ENCODE measurements at places on chromosomes 1 and 21.
A peak's percentile ranks its signal among the peaks of the same experiment; 100 is the strongest.

DNA sequence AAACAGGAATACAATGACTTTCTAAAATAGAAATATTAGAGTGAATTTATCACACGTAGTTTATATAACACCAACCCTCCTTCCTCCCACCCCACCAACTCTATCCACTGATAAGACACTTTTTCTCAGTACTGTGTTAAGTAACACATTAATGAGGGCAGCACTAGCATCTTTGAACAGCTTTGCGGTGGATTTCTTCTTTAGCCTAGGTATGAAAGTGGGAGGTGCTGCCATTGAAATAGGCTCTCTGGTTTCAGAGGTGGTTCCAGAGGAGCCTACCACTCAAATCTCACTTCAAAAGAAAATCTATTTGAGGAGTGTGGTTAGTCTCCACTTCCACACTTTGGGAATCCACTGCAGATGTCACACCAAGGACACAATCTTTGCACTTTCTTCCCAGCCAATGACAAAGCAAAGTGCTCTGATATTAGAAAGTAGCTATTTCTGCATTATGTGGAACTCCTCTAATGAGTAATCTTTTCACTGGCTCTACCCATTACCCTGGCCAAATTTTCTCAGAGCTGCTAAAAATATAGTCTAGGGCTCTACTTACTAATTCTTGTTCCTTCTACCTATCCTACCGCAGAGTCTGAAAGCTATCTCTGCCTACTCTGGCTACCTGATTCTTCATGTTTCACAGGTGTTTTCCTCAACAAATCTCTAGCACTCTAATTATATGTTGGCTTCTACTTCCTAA, 1667.8 kb downstream of the MRPL39 start:
- DNase-seq, result no peak

- DNase-seq, result no peak
These were observed 76.0 kb downstream of the DOP1B start for GRCh38 chr21:36232641-36233040.

GRCh38 chr1:46761740-46762139, 37.1 kb upstream of the CYP4B1 start:
- DNase-seq, result no peak

GRCh38 chr1:53783056-53783455, 44.1 kb upstream of the GLIS1 start:
- DNase-seq, result no peak

DNA sequence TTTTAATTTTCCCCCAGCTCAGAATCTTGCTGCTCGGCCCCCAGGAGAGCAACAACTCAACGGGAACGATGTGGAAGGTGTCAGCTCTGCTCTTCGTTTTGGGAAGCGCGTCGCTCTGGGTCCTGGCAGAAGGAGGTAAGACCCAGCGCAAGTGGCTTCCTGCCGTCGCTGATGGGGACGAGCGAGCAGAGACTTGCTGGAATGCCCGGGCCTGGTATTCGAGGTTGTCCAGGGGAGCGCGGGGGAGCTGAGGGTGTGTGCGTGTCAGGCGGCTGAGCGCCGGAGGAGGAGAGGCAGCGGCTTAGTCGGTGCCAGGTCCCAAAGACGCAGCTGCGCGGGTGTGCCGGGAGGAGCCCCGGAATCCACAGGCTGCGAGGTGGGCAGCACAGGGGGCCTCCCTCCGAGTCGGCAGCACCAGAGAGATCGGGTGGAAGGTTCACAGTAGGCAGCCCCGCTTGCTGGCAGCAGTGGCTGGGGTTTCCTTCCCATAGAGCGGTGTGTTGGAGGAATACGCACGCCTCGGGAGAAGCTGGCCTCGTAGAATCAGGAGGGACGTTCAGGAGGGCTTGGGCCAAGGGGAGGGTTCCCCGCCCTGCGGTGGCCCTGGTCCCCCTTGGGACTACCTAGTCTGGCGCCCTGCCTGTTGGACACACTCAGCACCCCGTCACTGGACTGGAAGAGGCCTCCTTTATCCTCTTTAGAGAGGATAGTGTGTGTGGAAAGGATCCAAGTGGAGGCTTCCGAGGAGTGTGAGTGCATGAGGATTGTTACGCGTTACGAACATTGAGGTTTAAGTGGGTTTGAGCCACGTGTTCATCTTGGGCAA, 547 bp downstream of the PDPN start:
- DNase-seq, result no peak

DNA sequence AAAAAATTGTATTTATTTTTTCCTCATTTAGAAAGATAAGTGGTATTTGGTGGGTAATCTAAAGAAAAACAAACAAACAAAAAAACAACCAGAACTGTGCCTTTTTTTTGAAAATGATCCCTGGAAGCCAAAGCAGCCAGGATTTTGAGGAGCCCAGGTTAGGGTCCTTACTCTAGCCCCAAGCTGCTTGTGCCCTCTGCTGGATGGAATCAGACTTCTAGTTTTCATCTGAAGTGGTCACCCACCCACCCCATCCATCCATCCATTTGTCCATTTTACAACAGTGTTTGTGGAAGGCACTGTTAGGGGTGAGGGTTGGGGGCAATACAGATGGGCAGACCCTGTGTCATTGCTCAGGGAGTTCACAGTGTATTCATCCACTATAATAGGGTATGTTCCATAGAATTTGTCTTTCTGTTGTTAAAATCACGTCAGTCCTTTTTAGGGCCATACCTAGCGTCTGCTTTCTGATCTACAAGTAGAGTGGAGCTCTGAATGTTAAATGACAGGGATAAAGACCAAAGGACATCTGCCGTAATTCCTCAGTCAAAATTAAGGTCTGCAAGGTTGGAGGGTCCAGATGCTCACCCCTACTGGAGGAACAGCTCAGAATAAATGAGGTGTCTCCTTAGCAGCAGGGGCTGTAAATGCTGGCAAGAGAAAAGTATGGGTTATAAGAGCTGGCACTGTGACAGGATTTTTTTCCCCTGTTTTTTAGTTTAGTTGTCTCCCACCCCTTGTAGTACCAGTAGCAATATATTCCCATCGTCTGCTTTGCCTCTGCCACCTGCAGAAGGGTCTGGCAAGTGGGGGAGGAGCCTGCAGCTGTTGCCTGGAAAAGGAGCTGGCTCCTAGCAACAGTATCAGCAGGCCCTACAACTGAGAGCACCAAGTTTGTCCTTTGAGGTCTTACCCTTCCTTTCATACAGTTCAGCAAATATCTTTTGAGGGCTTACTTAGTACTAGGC, 3.2 kb downstream of the LRRC42 start:
- peak; percentile 32 for DNase-seq

GRCh38 chr1:202193614-202194327, at the start of gene LGR6:
TSS of gene LGR6 (plus strand) at chr1:202193799. CDS start at chr1:202193990, 191 bp downstream.
- DNase-seq, result no peak

DNA sequence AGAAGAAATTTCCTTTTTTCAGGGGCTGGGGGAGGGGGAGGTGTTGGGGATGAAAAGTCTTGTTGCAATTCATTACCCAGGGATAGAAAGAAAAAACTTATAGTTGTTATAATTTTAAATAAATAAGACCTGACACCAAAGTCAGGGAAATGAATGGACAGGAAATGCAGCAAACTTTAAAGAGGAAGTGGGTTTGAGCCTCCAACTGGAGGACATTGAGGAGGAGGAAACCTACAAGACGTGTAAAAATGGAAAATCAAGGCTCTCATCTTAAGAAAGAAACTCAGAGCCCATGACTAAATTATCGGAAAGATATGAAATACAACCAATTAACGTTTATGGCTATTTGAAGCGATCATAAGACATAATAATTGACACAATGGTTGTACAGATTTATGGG, 54.4 kb downstream of the NIBAN1 start:
- DNase-seq, result no peak

DNA sequence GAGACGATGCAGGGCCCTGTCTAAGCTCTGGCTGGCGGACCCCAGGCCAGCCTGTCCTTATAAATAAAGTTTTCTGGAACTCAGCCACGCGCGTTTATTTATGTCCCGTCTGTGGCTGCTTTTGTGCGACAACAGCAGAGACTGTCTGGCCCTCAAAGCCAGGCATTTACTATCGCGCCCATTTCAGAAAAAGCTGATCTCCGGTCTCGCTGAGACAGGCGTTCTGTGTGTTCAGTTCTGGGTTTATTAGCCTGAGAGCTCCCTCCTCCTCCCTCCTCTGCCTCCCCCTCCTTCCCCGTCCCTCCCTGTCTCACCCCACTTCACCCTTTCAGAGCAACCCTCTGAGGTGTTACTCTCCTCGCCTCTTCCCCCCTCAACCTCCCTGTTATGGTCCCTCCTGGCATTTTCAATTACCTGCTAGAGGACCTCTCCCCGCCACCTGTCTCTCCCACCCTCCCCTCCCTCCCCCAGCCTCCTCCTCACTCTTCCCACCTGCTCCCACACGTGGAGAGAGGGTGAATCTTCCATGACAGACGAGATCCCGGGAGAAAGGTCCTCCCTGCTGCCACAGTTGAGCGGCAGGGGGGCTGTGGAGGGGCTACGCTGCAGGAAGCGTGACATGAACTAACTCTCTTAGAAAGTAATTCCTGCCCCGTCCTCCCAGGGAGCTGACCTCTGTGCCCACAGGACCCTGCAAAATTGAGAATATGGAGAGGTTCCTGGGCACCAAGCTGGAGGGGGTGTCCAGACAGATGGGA, 59.9 kb downstream of the SPSB1 start:
- DNase-seq, result no peak

DNA sequence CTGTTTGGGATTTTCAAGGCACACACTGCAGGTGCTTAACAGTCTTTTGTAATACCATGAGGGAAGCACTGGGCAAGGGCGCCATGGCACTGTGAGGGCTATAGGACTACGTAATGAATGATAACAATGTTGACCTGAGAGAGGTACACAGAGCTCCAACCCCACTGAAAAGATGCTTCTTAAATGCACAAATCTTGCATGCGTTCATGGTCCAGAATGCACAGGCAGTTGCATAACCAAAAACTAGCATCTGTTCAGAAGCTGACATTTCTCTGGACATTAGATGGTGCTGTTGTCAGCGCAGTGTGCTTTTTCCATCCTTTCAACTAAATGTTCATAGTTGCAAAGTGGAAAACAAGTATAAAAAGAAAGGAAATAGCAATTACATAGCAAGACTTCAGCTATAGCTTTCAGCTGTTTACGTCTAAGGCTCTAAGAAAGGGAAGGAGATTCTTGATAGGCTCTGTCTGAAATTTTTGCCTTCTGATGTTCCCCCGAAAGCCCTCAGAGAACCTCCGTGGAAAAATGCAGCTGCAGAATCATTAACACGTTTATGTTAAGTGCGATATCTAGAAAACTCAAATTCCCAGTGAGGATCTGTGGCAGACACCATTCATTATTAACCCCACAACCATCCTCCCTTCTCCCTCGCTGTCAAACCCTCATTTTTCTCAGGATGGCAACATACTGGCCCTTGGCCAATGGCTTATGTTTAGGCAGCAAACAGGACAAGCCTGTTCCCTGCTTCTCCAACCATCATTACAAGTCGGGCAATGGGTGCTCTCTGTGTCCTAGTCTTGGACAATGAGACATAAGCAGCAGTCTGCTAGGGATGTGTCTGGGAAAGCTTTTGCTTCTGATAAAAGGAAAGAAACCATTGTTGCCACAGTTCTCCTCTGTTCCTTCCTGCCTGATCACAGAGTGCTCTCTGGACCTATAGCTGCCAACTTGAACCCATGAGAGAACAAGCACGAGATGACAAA, 8.2 kb upstream of the TARBP1 start:
- DNase-seq, result peak; percentile 79

DNA sequence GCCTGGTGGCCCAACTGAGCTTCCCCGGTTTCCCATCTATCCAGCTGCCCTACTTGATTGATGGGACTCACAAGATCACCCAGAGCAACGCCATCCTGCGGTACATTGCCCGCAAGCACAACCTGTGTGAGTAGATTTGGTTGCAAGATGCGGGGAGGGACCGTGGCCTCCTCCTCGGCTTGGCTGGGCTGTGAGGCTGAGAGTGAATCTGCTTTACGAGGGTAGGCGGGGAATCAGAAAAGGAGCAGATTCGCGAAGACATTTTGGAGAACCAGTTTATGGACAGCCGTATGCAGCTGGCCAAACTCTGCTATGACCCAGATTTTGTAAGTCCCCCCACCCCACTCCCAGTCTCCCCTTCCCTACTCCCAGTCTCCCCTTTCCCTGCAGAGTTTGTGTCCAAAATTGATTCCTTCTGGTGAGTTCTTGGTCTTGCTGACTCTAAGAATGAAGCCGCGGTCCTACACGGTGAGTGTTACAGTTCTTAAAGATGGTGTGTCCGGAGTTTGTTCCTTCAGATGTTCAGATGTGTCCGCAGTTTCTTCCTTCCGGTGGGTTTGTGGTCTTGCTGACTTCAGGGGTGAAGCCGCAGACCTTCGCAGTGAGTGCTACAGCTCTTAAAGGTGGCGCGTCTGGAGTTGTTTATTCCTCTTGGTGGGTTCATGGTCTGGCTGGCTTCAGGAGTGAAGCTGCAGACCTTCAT, 1.5 kb downstream of the GSTM2 start:
- DNase-seq, result peak; percentile 2

- peak; percentile 18 for DNase-seq
These were observed 30.0 kb upstream of the SGIP1 start for GRCh38 chr1:66503841-66504470.

- no peak for DNase-seq
These were observed 147.2 kb downstream of the NR5A2 start for GRCh38 chr1:200174525-200175295.

DNA sequence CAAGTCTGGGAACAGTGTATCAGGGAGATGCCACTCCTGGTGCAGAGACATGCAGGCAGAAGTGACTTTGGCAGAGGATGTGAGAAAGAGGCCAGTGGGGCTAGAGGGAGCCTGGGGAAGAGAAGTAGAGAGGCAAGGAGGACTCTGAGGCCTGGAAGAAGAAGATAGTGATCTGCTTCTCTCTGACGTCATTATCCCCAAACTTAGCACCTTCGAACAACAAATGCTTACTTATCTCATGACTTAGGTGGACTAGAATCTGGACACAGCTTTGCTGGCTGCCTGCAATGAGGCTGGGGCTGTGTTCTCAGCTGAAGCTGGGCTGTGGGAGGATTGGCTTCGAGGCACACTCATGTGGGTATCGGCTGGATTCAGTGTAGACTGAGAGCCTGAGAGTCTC, 44.5 kb upstream of the ZNF678 start:
- no peak for DNase-seq

Data from hematopoietic multipotent progenitor cell treated with erythropoietin and hydrocortisone succinate and interleukin-3 and kit ligand, for 17 days (in vitro differentiated cells).